ENCODE measurements at places on chromosomes 11 and 22.

GRCh38 chr11:61766353-61766841, 14.0 kb downstream of the MYRF start:
- DNase-seq: no peak

GRCh38 chr11:123033895-123034294, 28.0 kb downstream of the HSPA8 start:
- DNase-seq: no peak

GRCh38 chr11:1341928-1342524, 32.6 kb upstream of the TOLLIP start:
- DNase-seq: no peak

- no peak for DNase-seq
These were observed 1.6 kb downstream of the MRPL48 start for GRCh38 chr11:73789279-73789670.

DNA sequence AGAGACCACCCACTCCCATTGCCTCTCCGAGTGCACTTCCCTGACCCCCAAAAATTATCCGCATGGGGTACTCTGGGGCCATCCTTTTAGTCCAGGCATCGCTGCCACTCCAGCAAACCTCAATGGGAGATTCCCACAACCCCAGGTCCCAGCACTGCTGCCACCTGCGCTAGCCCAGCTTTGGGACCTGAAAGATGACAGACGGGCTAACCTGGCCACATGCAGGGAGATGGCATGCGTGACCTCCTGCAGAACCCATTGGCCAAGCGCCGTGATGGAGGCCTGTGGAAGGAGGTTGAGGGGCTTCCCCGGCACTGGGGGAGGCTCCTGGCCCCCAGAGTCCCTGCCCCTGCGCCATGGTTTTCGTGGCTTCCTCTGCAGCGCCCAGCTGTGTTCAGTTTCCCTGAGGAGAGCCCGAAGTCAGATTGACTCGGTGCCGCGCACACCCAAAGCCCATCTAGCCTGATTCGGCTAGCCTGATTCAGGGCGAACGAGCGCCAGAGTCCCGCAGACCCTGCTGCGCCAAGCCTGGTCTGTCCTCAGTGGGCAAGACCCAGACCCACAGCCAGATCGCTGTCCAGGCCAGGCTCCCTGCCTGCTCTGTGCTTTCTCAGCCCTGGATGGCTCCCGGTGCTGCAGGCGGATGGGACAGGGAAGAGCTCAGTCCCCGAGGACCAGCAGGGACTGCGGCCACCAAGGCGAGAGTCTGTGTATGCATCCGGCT, 751 bp upstream of the WNT7B start:
- no peak for DNase-seq

- DNase-seq: no peak
These were observed 52.3 kb downstream of the ZNRF3 start for GRCh38 chr22:28935713-28936112.

GRCh38 chr11:68008381-68009337, 1.5 kb upstream of the ALDH3B1 start:
- no peak for DNase-seq

- no peak for DNase-seq
These were observed 79.3 kb upstream of the CRTAM start for GRCh38 chr11:122758974-122759373.

DNA sequence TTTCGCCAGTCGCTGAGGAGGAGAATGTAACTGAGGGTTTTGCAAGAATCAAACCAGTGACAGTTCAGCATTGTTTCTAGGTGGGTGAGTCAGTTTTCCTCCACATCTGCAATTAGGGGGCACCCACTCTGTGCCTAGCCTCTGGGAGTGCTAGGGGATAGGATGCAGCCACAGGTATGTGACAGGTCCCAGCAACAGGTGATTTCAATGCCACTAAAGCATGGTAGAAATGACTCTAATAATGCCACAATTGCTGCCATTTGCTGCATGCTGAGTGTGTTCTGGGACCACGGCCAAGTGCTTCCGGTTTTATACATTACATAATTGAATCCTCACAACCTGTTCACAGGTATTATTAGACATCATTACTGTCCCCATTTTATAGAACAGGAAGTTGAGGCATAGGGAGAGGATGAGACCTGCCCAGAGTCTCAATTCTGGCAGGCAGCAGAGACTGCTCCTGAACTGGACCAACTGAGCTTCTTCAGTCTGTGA, 556 bp downstream of the CRYBB2 start:
- no peak for DNase-seq
